ENCODE measurements at places on chromosomes 12 and 14.

GRCh38 chr12:107677671-107678070 is 7.9 kb upstream of the PWP1 start:
- no peak for DNase-seq

DNA sequence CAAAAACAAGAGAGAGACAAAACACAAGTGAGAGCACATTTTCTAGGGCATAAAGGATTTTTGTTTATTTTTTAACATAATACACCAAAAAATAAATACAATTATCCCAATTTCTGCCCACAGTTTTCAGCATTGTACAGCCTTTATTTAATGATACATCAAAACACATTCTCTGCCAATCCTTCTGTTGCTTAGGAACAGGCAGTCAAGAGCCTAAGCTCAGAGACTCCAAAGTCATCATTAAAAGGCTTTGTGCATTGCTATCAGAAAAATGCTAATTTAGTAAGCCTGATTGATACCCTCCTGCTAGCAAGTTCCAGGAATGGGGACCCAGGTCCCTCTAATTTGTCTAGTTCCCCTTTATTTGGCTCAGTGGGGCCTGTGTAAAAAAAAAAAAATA is 536.5 kb downstream of the RPS29 start:
- DNase-seq: no peak

DNA sequence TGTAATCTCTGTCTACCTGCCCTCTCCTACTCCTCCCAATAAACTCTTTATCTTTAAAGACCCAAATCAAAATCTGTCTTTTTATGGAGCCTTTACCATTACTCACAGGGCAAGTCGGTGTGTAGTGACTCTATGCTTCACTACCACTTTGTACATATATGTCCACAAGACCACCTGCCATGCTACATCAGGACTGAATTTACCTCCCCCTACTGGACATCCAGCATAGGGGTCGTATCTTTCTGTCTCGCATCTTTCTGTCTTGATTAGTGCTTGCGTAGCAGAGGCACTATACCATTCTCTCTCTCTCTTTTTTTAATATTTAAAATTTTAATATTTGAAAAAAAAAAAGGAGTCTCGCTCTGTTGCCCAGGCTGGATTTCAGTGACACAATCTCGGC is 587.5 kb downstream of the SOX5 start:
- DNase-seq: no peak

- DNase-seq: no peak
Measured at GRCh38 chr12:121167232-121167820, 34.6 kb downstream of the P2RX7 start.

DNA sequence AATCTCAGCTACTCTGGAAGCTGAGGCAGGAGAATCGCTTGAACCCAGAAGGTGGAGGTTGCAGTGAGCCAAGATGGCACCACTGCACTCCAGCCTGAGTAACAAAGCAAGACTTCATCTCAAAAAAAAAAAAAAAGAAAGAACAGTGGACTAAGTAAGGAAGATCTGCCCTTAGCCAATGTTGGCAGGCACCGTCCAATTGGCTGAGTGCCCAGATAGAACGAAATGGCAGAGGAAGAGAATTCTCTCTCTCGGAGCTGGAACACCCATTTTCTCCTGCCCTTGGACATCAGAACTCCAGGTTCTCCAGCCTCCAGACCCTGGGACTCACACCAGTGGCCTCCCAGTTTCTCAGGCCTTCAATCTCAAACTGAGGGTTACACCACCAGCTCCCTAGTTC is 49.9 kb downstream of the ESR2 start:
- DNase-seq: no peak

- DNase-seq: no peak
Measured at GRCh38 chr12:119679081-119679480, 11.1 kb downstream of the PRKAB1 start.

DNA sequence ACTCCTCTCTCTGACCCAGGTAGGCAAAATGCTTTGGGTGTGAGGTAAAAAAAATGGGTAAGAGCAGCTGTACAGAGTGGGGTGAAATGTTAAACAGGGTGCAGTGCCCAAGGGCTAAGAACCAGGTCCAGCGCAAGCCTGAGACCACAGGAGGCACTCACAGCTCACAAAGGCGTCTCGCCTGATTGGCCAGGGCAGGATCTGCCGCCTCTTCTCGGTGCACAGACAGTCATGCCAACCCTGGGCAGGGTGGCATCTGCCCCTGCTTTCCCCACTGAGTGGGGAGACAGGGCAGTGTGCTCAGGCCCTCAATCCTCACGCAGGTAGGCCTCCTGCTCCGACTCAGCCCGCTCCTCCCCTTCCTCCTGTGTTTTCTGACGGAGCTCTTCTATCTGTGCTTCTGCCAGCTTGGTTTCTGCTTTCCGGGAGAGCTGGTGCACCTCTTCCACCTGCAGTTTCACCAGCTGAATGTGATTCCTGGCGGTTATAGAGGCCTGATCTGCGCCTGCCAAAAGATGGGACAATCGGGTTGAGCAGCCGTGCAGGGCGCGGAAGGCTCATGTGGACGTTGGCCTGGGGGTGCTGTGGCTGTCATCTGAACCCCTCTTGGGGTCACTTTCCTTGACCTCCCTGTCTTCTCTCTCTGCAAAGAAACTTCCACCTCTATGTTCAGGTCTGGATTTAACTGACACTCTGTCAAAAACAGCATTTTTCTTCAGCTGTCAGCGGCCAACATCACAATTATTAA is 4.7 kb downstream of the B3GNT4 start:
- DNase-seq: no peak

GRCh38 chr14:55160989-55161388 is 30.4 kb downstream of the DLGAP5 start:
- no peak for DNase-seq

DNA sequence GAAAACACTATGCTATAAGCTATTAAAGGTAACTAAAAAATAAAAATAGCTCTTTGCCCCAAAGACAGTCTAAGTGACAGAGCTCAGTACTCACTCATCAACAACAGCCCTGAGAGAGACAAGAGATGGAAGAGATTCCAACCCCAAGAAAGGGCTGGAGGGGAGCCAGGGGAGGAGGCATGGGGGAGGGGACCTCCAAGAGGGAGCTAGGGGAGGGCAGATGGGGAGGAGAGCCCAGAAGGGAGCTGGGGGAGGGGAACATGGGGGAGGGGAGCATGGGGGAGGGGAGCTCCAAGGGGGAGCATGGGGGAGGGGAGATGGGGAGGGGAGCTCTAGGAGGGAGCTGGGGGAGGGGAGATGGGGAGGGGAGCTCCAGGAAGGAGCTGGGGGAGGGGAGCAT is 7.7 kb downstream of the SSH1 start:
- DNase-seq: no peak

- no peak for DNase-seq
Measured at GRCh38 chr12:117124421-117125271, 25.4 kb upstream of the TESC start.

DNA sequence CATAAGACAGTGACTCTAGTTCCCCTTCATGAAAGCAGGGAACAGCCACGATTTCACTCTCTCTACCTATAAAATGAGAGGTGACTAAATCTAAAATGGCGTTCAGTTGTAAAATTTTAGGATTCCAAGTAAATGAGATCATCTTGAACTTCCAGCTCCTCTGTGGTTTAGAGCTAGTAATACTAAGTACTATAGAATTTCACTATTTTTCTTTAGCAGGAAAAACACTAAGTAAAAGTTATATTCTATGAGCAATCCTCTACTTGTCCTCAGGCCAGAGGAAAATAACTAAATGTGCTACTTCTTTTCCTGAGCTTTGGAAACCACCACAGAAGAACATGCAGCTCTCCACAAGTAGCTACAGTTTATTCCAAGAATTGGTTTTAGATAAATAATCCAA is 55.6 kb downstream of the NIN start:
- DNase-seq: no peak

DNA sequence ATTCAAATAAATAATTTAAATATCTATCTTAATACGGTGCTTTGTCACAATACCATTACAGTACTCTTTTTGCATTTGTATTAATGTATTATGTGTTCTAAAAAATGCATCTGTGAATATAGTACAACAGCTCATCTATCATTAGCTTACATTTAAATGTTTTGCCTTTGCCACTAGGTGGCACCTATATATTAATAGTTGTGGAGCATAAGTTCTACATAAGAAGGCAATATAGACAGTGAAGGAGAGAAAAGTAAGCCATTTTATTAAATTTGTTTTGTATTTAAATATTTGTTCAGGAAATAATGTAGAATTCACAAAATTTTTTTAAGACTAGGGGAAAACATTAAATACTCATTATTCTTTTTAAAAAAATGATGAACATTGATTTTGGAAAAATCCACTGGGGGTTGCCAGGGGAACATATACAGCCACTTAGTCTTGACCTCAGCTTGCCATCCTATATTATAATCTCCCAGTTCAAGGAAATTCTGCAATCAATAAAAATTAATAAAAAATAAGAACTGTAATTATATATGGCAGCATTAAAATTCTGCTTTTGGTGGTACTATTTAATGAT is 9.8 kb downstream of the CCER1 start:
- DNase-seq: no peak

- DNase-seq: no peak
Measured at GRCh38 chr14:37246427-37246829, 48.7 kb downstream of the MIPOL1 start.

GRCh38 chr14:32419429-32419828 is 90.3 kb downstream of the AKAP6 start:
- no peak for DNase-seq

DNA sequence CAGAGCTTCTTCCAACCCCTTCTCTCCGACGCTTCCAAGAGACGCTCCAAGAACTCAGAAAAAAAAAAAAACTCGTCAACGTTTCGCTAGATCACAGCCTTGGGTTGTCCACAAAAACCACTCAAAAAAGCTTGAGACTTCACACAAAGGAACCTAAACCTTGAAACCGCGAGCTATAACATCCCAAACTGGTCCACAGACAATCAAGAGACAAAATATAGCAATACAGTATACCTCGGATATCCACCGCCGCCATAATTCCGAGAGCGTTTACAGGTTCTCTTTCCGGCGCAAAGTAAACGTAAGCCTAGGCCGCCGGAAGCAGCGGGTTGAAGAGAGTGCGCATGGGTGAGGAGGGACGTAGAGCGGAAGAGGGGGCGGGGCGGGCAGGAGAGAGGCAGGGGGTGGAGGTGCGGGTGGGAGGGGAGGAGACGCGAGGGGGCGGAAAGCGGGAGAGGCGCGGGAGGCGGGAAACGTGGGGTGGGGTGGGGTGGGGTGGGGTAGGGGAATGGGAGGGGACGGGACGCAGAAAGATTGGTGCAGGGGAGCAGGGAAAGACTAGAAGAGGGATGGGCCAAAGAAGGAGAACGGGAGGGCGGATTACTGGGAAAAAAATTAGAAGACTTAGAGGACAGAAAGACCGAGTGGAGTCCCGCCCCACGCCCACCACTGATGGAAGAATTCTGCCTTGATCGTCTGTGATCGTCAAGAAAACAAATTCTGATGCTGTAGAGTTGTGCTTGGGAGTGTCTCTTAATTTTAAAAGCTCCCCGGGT is at the start of gene MED6:
Gene MED6, minus strand, starts transcription at position 274 of the 776 bp plus-strand sequence. Its CDS starts 18 bp downstream, at position 256.
- peak; percentile 93 for DNase-seq

GRCh38 chr14:69034612-69035262 is 55.6 kb upstream of the ACTN1 start:
- DNase-seq: no peak

DNA sequence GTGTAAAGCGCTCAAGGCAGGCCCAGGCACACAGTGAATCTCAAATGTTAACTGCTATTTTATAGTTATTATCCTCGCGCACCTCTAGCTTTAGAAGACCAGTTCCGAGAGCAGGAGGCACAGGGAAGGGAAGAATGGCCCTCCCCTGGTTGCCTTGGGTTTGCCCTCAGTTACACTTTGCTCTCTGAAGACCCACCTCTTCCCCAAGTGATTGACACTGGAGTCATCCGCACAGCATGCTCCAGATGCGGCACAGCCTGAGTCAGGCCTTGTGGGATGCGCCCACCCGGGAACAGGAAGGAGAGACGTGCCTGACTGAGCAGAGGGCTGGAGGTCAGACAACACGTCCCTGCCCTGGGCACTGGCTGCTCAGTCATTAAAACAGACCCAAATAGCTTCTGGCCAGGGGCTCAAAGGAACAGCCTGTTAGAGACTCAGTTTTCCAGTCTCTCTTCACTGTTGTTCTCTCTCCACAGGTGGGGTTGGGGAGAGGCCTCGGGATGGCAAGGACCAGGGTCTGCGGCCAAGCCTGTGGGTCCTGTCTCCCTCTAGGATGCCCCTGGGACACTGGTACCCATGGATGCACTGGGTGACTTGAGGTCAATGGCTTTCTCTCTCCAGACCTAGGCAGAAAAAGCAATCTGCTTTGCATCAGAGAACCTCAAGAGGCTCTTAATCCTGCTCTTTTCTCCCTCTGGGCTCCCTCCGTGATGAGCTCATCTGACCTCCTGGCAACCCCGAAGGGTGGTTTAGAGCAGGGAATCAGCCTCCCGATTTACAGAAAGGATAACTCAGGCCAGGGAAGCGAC is 13.6 kb upstream of the MLXIP start:
- DNase-seq: no peak

- DNase-seq: no peak
Measured at GRCh38 chr12:46825591-46826414, at the start of gene SLC38A4. SLC38A4 (minus strand) TSS chr12:46825997; CDS start chr12:46793071, 32,926 bp downstream.

- DNase-seq: no peak
Measured at GRCh38 chr14:89755816-89756215, 198.7 kb downstream of the EFCAB11 start.
